Stimulated activated CD4-positive, alpha-beta T cell treated with anti-CD3 and anti-CD28 coated beads, Interleukin-2, amount 100 ng/mL, for 4 hours (primary cell): ENCODE measurements at places on chromosomes 7 and 10.

DNA sequence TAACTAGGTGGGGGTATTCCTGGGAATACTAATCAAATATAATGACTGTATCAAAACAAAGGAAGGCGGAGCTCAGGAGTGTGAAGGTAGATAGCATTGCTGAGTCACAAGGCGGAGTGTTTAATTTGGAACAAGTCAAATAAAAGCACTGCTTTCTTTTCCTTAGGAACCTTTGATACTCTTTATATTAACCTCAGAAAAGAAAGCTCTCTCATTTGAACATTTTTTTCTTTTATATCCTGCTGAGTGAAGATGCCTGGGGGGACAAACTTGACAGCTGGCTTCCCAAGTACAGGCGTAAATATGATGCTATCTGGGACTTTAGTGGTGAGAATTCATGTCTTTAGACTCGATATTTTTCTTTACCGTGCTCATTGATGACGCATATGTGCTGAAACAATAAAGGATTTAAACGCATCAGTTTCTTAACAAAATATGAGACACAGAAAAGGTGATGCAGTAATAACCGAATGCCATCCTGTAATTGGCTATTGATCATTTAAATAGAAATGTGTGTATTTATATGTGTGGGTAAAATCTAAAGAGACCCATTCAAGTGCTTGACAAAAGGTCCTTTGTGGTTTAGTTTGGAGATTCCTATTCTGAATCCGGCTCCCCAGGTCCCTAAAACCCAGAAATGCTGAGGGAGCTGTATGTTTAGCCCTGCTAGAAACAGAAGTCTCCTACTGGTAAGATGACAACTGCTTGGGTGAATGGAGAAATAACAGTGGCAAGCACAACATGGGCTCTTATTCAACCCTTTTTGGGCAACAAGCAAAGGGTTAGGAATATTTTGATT is 102.7 kb downstream of the PRTFDC1 start:
- DNase-seq: no peak

DNA sequence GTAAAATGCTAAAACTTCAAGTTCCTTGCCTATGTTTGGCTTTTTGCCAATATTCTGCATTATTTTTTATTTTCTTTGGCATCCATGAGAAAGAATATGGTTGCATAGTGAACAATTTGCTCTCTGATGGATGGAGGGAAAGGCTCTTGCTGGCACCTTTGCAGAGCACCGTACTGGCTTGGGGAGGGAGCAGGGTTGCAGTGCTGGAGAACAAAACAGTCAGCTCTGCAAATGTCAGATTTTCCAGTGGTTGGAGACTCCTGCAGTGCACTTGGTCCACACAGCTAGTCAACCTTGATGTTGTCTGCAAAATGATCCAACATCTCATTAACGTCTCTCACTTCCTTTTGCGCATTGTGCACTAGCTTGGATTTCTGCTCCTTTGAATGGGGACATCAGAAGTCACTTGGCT is 100.8 kb downstream of the ANLN start:
- no peak for DNase-seq

- no peak for DNase-seq
Measured at GRCh38 chr7:105210721-105211205, 178.0 kb downstream of the SRPK2 start.

GRCh38 chr10:109698882-109699664 is 224.2 kb downstream of the XPNPEP1 start:
- no peak for DNase-seq

- no peak for DNase-seq
Measured at GRCh38 chr7:101402835-101403234, 40.2 kb downstream of the COL26A1 start.

DNA sequence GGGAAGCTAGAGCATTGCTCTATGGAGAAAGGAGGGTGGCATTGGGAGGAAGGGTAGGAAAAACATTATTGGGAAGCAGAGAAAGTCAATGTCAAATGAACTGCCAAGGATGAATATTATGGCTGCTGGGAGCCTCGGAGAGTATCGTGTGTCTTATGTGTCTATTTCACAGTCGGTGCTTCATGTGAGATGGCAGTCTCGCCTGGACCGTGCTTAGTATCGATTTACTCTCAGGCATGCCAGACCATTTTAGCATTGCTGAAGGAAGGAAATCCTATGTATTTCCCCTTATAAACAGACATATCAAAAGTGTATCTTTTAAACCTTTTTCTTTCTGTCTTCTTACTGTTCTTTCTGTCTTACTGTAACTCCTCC is 612.6 kb downstream of the AUTS2 start:
- no peak for DNase-seq

DNA sequence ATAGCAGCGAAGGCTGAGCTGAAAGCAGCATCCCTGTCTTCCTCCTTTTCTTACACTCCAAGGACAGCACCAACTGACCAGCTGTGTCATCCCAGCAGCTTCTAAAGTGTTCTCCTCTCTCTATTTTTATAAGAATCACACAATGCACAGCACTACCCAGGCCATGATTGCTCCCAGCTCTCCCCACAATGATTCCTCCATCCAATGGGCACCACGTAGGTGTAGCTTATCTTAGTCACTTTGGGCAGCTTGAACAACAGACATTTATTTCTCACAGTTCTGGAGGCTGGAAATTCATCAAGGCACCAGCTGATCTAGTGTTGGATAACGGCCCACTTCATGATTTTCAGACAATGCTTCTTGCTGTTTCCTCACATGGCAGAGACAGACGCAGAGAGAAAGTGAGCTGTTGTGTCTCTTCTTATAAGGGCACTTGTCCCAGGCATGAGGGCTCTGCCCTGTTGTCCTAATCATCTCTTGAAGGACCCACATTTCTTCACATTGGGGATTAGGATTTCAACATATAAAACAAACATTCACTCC is 92.0 kb upstream of the CDC14C start:
- no peak for DNase-seq

- DNase-seq: no peak
Measured at GRCh38 chr7:83211685-83212084, 49.0 kb upstream of the PCLO start.

GRCh38 chr10:86878983-86879713 is 78.3 kb downstream of the MMRN2 start:
- no peak for DNase-seq

GRCh38 chr10:28523725-28524252 is 9.1 kb upstream of the WAC start:
- no peak for DNase-seq

- no peak for DNase-seq
Measured at GRCh38 chr7:2498708-2499107, 20.9 kb upstream of the LFNG start.

DNA sequence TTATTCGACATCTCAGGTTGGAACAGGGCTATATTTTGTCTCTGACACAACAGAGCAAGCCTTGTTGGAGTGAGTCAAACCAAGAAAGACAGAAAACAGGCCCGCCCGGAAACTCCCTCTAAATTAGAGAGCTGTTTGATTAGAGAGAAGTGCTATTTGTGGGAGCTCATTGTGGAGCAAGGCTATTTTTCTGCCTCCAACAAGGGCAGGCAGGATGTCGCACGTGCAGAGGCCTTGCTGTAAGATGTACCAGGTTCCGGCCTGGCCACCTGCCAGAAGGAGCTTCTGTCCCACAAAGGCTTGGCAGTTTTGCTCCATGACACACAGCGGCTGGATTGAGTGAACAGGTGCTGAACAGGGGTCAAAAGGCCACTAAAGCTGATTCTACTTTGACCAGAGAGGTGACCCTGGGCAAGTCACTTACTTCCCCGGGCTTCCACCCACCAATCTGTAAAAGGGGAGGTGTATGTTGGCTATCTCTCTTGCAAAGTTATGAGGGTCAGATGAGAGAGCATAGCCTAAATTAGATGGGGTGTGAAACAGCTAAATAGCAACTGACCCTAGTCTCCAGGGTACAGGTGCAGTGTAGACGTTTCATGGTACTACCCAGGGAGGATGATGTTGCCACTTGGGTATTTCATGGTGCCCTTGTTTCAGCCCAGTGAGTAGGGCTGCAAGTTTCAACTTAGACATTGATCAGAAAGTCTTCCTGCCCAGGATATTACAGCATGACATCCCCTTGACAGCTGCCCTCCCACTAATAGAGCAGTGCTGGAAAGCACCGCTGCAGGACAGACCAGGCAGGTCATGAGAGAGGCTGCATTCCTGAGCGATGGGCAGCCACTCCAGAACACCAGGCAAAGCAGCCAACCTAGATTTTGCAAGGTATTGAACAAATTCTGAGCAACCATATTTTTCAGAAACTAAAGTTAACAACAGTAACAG is 62.0 kb downstream of the VSTM4 start:
- no peak for DNase-seq

- DNase-seq: no peak
Measured at GRCh38 chr10:30967650-30968410, 63.8 kb downstream of the ZNF438 start.

- DNase-seq: no peak
Measured at GRCh38 chr10:84452003-84452402, 123.6 kb downstream of the CCSER2 start.

GRCh38 chr10:86195521-86196157 is 171.0 kb downstream of the GRID1 start:
- DNase-seq: no peak

GRCh38 chr7:6133249-6133648 is 102.1 kb downstream of the ANKRD61 start:
- DNase-seq: no peak

- DNase-seq: no peak
Measured at GRCh38 chr7:117728890-117729624, 144.2 kb downstream of the CTTNBP2 start.

DNA sequence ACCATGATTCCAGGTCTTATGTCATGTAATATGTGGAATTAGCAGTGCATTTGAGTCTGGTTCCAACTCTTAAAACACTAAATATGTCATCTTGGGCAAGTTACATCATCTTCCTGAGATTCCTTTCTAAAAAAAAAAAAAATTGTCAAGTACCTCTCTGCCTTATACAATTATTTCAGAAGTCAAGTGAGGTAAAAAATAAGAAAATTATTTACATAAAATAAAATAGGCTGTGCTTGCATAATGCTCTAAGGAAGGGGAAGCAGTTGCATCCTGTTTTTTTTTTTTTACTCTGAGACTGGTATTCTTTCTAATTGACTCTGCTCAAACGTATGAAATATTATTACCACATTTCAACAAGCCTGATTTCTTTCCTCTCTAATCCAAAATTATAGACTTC is 55.1 kb upstream of the SEMA3A start:
- DNase-seq: no peak

DNA sequence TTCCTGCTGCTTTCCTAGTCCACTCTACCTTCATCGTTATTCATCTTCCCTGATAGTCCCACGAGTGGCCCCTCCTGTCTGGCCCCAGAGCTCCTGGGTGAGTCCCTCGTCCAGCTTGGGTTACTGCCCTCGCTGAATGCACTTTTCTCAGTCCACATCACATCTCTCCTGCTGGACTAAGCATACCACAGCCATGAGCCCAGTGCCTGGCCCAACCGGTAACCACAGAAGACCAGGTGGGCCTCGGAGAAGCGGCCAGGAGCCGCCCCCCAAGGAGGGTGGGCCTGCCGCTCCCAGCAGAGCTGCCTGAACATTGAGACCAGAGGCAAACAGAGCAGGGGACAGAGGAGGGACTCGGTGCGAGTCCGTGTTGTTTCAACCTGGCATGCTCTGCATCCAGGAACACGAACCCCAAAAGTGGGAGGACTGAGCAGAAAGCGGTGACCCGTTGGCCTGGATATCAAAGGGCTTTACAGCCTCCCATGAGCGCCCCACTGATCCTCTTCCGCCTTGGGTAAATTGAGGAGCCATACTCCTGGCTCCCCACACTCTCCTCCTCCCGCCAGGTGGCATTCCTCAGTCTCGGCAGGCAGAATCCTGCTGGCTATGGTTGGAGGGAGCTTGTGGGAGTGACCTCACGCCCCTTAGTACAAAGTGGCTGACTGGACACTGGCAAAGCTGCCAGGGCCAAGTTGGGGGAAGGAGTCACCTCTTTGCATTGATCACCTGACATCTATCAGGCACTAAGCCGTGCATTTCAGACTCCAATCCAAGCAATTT is 13.3 kb downstream of the TMEM72 start:
- DNase-seq: no peak

GRCh38 chr10:77857272-77857671 is 69.3 kb downstream of the DLG5 start:
- no peak for DNase-seq
